ENCODE measurements at places on chromosomes 4 and X.
A peak's percentile ranks its signal among the peaks of the same experiment; 100 is the strongest.

GRCh38 chr4:100286636-100287035, 96.4 kb upstream of the DDIT4L start:
- no peak for DNase-seq

DNA sequence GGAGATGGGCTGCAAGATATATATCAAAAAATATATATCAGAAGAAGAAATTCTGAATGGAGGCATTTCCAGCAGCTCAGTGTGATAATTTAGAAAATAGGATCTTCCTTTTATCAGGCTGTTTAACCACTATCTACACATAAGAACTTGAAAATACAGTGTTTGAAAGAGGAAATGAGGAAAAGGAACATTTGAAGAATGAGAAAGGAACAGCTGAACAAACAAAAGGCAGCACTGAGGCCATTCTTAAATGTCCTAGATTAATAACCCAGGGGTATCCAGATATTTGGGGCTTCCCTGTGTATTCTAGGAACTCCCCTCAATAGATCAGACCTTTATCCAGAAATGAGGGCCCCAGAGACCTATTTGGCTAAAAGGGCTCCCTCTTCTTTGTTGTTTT, 4.1 kb downstream of the SLC39A8 start:
- DNase-seq, result no peak

- no peak for DNase-seq
Measured at GRCh38 chrX:1529756-1530155, 7.2 kb downstream of the P2RY8 start.

- no peak for DNase-seq
Measured at GRCh38 chr4:84497504-84498202, 1.4 kb downstream of the NKX6-1 start.

- peak; percentile 5 for DNase-seq
Measured at GRCh38 chr4:109699553-109700225, 3.6 kb downstream of the CASP6 start.

- no peak for DNase-seq
Measured at GRCh38 chr4:3683077-3683743, 83.0 kb upstream of the ADRA2C start.

GRCh38 chrX:11953615-11954014, 184.7 kb upstream of the FRMPD4 start:
- peak; percentile 95 for DNase-seq

GRCh38 chr4:38621028-38621684, 42.8 kb upstream of the KLF3 start:
- peak; percentile 95 for DNase-seq
